Brain pericyte (primary cell): ENCODE measurements at places on chromosomes 16 and 17.

GRCh38 chr17:4393806-4394205, 27.3 kb upstream of the UBE2G1 start:
- DNase-seq, result no peak

- no peak for DNase-seq
Measured at GRCh38 chr17:3986939-3987335, 22.7 kb upstream of the ATP2A3 start.

DNA sequence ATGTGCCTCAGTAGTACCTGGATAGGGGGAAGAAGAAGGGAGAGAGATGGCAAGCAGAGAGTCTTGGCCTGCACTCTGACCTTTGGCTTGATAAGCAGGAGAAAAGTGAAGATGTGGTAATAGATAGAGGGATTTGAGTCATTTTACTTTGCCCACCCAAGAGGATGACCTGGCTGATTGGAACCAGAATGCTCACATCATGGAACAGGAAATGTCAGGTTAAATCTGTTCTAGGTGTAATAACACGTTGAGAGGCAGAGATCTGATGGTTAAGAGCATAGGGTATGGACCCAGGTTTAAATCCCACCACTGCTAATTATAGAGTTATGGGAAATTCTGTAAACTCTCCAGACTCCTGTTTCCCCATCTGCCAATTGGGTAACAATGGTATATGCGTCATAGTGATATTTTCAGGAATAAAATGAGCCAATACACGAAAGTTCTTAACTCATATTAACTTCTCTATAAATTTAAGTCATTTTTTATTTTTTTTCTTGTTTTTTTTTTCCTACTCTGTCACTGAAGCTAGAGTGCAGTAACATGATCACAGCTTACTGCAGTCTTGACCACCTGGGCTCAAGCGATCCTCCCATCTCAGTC, 8.1 kb upstream of the CCL18 start:
- DNase-seq, result no peak

GRCh38 chr17:69884846-69885245, 190.2 kb upstream of the KCNJ16 start:
- no peak for DNase-seq

- peak; percentile 42 for DNase-seq
Measured at GRCh38 chr17:44919885-44920564, 4.7 kb upstream of the GFAP start.

- DNase-seq, result no peak
Measured at GRCh38 chr17:41065829-41066624, at the start of gene KRTAP2-4. Gene KRTAP2-4, minus strand, starts transcription at chr17:41065879. Its CDS starts 34 bp downstream, at chr17:41065845.

DNA sequence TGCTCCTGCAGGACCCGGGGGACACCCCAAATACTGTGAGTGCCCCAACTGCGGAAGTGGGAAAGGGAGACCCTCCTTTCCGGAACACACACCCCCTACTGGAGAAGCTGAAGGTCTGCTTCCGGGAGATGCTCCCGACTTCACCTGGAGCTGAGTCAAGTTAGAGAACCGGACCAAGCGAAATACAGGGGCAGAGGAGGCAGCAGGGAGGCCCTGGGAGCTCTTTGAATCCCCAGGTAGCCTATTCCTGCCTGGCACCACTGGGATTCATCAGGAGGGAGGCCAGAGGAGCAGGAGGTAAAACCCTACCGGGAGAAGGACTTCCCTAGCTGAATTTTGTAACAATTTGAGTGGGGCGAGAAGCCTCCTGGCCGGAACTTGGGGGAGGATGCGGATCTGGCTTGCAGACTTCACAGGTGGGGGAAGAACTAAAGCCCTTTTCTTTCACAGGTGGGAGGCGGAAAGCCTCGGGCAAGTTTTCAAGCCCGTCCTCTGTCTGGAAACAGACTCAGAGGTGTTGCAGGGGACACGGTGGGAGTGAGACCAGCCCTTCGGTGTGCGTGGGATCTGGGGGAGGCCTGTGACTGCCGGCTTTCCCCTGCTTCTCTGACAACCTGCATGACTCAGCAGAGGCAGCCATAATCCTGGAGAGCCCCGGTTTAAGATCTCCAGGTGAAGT, 22.4 kb upstream of the TEKT1 start:
- DNase-seq, result no peak

GRCh38 chr17:21453144-21453898, 77.2 kb downstream of the KCNJ12 start:
- no peak for DNase-seq

DNA sequence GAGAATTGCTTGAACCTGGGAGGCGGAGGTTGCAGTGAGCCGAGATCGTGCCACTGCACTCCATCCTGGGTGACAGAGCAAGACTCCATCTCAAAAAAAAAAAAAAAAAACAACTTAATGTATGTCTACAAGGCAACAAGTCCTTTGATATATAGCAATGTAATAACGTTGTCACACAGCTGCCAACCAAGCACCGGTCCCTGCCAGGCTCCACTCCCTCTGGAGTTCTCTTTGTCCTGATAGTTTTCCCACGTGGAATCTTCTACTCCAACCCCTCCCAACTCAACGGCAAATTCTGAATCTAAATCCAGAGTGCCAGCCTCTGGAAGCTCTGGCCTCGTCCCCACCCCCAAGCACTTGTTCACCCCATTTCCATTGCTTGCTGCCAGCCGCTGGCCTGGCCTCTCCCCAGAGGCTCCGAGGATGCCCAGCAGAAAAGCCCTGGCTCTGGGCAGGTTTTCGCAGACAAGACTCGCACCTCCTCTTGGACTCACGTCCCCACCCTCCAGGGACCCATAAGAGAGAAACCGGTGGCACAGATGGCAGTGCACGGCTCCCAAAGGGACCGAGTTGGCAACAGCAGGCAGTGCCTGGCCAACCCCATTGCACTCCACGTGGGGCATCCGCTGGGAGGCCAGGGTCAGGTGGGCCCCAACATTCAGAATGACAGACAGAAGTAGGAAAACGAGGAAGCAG, 15.9 kb upstream of the CBX2 start:
- DNase-seq, result no peak

DNA sequence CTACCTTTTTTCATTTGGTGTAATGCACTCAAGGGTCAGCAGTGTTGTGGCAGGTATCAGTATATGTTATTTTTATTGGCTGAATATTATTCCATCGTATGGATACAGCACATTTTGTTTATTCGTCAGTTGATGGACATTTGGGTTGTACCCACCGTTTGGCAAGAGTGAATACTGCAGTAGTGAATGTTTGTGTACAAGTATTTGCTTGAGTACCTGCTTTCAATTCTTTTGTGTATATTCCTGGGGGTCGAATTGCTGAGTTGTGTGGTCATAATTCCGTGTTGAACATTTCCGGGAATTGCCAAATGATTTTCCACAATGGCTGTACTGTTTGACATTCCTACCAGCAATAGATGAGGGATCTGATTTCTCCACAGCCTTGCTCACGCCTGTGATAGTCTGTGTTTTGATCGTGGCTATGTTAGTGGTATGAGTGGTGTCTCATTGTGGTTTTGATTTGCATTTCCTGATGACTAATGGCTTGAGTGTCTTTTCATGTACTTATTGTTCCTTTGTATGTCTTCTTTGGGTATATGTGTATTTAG, 108.4 kb downstream of the OR1D5 start:
- peak; percentile 38 for DNase-seq

DNA sequence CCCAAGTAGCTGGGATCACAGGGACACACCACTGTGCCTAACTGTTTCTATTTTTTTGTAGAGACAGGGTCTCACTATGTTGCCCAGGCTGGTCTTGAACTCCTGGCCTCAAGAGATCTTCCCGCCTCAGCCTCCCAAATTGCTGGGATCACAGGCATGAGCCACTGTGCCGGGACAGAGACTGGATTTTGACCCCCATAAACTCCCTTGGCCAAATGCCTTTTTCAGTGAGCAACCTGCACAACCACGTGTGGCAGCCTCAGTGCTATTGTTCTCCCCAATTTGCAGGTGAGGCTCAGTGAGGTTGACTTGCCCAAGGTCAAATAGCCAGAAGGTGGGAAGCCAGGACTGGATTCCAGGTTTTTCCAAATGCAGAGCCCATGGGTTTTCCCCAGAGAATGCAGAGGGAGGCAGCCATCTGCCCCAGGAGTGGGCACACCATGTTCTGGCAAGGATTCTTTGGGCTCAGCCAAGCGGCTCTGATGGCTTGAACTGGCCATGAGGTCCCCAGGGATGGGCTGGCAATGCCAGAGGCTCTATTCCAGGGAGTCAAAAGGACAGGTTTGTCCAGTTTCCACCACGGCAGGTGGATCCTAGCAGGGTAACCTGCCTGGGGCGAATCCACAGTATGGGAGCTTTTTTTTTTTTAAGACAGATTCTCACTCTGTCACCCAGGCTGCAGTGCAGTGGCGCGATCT, 1.8 kb downstream of the IL27 start:
- no peak for DNase-seq

GRCh38 chr16:47732523-47733111, 271.5 kb downstream of the PHKB start:
- peak; percentile 67 for DNase-seq

DNA sequence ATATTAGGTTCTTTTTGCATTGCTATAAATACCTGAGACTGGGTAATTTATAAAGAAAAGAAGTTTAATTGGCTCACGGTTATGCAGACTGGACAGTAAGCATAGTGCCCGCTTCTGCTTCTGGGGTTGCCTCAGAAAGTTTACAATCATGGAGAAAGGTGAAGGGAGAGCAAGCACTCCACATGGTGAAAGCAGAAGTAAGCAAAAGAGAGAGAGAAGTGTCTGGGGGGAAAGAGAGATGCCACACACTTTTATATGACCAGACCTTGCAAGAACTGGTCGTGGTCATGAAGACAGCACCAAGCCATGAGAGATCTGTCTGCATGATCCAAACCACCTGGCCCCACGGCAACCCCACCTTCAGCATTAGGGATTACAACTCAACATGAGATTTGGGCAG, 45.4 kb downstream of the KCNJ16 start:
- no peak for DNase-seq

- no peak for DNase-seq
Measured at GRCh38 chr16:764848-765487, 4.4 kb downstream of the MSLN start.

DNA sequence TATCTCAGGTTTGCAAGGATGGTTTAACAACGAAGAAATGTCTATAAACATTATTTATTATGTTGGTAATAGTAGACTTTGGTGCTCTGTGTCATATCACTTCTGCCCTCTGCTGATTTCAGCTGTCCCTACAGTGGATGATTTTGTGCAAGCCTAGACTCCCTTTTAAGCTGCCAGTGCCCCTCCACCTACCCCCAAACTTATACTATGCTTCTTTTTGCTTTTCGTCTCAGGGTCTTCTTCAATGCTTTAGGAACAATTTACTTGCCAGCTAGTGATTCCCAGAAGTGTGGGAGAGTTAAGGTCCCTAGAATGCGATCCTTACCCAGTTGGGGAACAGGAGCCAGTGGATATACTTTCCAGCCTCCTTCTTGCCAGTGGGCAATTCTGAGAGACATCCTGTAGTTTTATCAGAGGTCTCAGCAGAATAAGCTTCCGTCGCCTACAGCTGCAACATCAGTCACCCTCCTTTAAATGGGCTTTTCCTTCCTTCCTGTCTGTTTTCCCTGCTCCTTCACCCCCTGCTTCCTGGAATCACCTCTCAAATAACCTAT, 4.1 kb downstream of the ICAM2 start:
- DNase-seq, result no peak

DNA sequence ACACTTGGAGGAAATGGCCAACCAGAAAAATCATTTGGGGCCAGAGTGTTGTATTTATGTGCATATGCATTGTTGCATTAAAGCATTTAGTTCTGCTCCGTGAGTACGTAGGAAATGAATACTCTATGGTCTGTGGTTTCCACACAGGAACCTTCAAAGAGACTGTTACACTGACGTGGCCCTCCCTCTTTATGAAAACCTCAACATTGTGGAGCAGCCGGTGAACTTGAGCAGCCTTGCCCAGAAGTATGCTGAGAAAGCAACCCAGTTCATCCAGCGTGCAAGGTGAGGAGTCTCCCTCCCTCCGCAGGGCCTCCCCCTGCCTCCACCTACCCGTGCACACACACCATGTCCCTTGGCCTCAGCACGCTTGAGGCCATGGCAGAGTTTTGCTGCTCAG, 65.2 kb downstream of the ARSG start:
- DNase-seq, result no peak

DNA sequence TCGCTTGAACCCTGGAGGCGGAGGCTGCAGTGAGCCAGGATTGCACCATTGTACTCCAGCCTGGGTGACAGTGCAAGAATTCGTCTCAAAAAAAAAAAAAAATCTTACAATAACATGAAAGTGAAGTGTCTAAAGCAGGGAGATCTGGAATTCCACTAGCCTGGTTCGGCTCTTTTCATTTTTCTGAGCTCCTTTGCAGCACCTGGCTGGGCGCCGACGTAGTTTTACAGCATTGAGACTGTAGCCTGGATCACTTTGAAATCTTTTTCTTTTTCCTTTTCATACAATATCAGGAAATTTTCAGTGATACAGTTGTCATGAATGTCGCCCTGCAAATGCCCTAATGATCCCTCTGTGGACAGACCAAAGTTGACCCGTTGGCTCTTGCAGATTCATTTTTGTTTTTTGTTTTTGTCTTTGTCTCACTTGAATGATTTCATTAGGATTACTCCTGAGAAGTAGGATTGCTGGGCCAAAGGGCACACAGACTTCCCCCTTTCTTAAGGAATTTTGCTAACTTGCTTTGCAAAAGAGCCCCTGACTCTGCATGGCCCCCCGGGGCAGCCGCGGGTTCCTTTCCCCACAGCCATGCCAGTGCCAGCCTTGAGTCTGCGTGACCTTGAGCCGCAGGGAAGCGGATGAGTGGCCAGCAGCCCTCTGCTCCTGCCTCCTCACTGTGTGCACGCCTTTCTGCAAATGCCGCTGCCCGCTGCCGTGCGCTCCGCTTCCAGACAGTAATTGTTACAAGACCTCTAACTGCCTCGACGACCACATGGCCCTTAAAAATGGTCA, 28.0 kb downstream of the CRISPLD2 start:
- no peak for DNase-seq

GRCh38 chr16:12178251-12178990, 201.9 kb downstream of the SNX29 start:
- DNase-seq, result no peak

DNA sequence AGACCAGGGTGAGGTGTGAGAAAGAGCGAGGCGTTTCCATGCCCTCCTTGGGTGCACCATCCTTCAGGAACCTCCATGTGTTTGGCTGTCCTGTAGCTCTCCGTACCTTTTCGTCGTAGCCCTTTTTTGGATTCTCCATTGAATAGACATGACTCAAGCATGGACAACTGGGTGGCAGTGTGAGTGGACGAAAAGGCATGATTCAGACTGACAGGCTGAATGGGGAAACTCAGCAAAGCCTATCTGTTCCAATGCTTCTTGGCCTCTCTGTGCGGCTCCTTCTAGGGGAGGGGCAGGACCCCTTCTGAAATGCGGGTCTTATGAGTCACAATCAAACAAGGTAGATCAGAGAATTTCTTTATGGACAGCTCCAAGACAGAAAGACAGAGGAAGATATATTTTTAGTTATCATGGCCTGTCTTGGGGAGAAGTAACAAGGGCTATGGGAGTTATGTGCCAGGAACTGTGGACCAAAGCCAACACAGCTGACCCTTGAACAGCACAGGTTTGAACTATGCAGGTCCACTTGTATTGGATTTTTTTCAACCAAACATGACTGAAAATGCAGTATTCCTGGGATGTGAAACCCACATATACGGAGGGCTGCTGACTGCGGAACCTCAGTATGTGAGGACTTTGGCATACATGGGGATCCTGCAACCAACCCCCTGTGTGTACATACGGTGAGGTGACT, 22.9 kb downstream of the ADORA2B start:
- no peak for DNase-seq
